ENCODE measurements at places on chromosomes 1 and 21.

GRCh38 chr1:178330153-178330552, 166.6 kb downstream of the CLEC20A start:
- no peak for DNase-seq

DNA sequence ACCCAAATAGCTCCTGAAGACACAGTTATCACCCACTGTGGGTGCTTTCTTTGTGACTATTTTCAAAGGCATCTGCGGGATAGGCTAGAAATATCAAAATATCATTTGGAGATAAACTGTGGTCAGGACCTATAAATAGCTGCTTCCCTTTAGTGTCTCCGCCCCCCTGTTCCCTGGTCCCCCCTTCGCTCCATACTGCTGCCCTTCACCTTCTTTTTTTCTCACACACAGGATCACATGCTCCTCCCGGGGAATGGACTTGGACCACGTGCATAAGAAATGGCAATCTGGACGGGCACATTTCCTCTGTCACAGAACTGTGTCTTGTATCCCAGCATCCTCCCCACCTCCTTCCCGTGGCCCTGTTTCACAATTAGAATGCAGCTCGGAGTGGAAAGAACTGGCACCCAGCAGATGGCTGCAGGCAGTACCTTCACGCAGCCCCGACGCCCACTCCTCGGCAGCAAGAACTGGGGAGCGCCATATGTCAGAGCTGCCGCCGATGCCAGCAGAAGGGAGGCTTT, 68.8 kb upstream of the SSX2IP start:
- DNase-seq, result no peak

- DNase-seq, result no peak
Observed at GRCh38 chr1:193031431-193031830, 27.7 kb downstream of the UCHL5 start.

GRCh38 chr1:161330346-161330745, 16.2 kb downstream of the SDHC start:
- no peak for DNase-seq

- DNase-seq, result no peak
Observed at GRCh38 chr1:230909974-230910754, 41.8 kb upstream of the C1orf198 start.

- peak; percentile 4 for DNase-seq
Observed at GRCh38 chr1:42999308-42999707, 40.6 kb upstream of the SLC2A1 start.

- no peak for DNase-seq
Observed at GRCh38 chr1:34444516-34444915, 267.8 kb downstream of the C1orf94 start.

DNA sequence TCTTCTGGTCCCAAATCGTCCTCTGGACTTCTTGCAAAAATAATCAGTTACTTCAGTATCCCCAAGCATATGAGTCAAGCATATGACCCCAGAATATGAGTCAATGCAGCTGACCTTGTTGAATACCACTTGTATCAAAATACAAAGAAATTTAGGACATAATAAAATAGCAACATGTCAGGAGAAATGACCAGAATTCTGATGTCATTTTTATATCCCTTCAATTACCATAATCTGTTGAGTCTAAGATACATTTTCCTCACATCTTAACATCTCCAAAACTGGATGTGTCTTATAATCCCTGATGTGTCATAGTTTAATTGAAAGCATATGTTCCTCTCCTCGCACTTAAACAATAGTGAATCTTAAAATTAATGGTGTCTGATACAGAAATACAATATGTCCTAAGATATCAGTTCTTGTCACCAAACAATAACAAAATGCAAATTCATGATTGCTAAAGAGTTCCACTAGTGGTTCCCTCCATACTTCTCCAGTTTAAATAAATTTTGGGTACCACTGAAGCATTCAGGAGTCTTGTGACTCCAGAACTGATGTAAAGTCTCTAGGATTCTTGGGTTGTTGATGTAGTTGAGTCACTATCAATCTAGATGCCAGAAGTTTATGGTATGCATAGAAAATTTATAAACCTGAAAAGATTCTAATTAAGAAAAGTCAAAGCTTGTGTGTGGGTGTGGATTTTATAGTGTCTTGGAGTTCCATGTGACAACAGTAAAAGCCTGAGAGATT, 41.8 kb downstream of the KIFAP3 start:
- DNase-seq, result peak; percentile 20

GRCh38 chr1:147924813-147925212, 3.4 kb upstream of the GPR89B start:
- no peak for DNase-seq

GRCh38 chr1:200429221-200429751, 19.4 kb upstream of the ZNF281 start:
- no peak for DNase-seq

DNA sequence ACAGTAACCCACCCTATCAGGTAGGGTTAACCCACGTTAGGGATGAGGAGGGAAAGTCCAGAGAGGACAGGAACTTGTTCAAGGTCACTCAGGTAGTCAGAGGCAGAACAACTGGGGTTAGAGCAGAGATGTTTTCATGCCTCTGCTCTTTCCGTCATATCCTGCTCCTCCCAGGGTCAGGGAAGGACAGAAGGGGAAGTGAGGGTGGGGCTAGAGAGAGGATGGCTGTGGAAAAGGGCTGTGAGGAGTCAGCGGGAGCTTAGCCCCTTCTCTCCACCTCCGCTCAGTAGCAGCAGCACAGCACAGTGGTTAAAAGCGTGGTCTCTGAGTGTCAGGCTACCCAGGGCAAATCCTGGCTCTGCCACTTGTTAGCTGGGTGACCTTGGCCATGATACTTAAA, 36.5 kb downstream of the DDX20 start:
- no peak for DNase-seq

GRCh38 chr1:228279011-228279721, 71.3 kb downstream of the OBSCN start:
- DNase-seq, result no peak

DNA sequence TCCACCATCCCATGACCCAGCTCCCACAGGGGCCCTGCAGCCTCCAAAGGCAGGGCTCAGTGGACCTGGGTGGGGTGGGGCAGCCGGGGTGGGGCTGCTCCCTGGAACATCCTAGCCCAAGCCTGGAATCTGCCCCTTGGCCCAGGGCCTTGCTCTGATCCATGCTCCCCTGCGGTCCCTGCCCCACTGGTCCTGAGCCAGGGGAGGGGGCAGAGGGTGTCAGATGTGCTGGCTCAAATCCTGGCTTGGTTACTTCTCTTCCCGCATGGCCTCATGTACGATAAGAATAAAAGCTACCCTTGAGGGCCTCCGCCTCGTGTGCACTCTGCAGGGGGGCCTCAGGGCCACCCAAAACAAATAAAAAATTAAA, 819 bp downstream of the SLC25A34 start:
- DNase-seq, result no peak

DNA sequence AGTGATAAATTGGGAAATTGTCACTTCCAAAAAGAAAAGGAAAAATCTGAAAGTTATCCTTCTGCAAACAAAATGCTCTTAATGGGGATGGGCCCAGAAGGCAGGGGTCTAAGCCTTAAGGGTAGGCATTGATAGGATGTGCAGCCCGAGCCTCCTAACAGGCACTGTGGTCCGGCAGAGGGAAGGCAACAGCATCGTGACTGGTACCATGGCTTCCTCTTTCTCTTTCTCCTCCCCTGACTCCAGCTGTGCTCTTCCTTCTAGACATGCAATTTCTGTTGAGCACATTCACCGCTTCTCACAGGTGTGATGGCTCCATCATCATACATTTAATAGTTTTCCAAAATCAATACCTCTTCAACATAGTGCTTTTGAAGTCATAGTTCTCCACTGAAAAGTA, 91.5 kb downstream of the SELENOF start:
- DNase-seq, result no peak

GRCh38 chr1:226530591-226530990, 18.0 kb upstream of the STUM start:
- no peak for DNase-seq

- no peak for DNase-seq
Observed at GRCh38 chr1:13830170-13830569, 130.2 kb downstream of the PRDM2 start.

DNA sequence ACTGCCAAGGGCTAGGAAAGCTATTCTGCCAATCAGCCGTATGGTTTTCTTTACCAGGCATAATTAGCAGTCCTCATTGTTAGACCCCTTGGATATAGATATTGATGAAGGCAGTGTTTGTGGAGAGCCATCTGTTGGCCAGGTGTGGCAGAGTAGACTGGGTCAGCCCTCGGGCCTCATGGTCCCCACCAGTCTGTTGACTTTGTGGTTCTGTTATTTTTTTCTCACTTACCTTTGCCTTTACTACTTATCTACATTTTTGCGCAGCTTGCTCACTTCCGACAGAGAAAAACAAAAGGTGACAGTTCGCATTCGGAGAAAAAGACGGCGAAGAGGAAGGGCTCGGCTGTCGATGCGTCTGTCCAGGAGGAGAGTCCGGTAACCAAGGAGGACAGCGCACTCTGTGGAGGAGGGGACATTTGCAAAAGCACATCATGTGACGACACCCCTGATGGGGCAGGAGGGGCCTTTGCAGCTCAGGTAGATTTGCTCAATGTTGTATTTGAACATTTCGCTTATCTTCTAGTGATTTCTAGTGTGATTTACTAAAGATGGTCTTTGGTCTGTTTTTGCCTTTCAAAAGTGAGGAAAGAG, 2.3 kb downstream of the PCNT start:
- no peak for DNase-seq

- no peak for DNase-seq
Observed at GRCh38 chr1:228397966-228398365, 8.7 kb downstream of the TRIM11 start.

- no peak for DNase-seq
Observed at GRCh38 chr1:184860535-184860934, 105.9 kb upstream of the EDEM3 start.

DNA sequence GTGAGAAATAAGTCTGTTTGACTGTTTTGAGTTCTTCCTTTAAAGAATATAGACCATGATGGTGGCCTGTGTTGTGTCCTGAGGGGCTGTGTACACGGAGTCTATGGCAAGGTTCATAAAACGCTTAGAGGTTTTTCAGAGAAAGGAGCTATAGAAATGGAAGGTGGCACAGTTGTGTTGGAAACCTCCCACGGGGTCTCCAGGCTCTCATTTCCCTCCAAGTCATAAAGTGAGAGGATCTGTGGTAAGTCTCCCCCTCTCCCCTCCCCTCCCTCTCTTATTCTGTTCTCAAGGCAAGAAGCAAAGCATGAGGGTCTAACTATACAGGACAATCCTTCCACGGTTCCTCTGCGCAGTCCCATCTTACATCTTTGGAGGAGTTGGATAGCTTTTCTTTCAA, 139.2 kb downstream of the KIF26B start:
- DNase-seq, result no peak

DNA sequence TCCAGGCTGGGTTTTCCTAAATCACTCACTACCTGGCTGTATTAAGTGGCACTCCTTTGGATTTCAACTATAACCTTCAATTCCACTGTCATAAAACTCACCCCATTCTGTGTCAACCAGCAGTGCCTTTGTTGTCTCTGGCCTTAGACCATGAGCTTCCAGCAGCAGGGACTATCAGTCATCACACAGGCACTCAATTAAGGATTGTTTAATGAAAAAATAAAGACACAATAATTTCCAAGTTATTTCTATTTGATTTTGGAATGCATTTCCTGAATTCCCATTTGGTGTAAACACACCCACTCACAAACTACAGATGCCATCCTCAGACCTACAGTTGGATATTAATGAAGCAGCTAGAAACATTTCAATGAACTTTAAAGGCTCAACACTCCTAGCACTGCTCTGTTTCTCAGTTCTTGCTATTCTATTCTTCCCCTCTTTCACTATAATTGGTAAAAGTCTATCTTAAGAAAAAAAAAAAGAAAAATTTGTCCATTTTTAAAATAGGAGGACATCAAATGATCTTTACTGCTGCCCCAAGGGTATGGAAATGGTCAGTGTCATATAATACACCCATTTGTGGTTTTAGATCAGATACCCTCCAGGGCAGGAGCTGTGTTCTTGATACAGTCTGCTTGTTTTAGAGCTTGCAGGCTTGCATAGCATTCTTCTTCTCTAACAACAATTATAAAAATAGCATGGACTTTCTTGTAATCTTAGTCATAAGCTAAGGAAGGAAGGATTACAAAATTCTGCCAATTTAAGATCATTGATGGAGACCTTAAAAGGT, 156.4 kb downstream of the PTGER3 start:
- DNase-seq, result no peak

DNA sequence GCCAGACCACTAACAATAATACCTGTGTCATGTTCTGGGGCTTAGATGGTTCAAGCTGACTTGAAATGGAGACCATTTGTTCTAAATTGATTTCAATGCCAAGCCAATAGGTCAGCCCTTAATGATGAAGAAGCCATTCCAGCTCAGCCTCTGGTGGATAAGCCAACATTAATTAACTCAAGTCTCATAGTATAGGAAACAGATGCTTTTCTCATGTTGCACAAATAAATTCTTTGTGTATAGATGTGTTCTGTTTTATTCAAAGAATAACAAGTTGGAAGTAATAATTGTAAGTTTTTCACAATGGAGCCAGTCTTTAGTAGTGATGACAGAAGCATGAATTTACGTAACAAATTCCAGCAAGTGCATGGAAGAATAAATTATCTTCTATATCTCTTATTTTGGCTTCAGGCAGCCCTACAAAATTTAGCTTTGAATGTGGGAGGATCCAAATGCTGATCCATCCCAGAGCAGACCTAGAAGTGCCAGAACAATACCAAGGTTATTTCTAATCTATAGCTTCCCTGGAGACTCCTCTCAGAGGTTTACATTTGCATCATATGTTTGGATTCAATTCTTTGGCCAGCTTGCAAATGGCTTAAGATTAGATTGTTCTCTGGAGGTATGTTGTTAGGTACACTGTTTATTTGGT, 42.2 kb upstream of the C1orf105 start:
- DNase-seq, result no peak

DNA sequence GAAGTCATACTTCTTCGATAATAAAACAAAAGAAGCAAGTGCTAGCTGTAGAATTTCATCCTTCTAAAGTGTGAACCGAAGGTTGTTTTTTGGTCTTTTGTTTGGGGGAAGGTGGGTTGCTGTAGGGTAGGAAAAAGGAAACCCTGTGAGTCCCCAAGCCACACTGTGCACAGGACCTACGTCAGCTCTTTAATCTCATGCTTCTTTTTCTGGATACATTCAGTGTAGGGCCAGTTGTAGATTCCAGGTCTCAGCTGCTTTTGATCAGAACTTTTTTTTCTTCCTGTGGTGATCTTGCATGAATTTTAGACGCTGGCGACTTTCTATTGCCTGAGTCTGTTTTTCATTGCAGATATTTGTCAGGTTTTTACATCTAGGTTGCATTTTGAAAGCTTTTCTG, 40.2 kb downstream of the BCL9 start:
- DNase-seq, result no peak

DNA sequence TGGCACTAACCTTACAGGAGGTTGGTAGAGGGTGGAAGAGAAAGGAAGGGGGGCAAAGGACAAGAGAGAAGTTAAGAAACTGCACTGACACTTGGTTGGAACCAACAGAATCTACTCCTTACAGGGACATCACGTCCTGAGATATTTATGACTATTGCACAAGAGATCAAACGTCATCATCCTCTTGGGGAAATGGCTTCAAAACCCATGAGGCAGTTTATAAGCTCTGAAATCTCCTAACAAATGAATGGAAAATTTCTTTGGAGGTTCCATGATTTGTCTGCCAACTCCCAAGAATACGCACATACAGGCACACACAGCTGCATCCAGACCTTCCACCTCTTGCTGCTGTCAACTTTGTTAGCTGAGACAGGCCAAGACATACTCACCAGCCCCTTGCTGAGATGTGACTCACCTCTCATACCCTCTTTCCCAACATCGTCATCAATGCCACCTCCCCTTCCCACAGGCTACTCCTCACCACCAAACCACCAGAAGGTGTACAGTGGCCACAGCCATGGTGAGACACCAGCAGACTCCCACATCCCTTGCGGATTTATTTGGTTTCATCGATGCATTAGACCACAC, 135.5 kb downstream of the SETD4 start:
- no peak for DNase-seq

GRCh38 chr1:240691909-240692705, 80.2 kb upstream of the GREM2 start:
- peak; percentile 48 for DNase-seq
